ENCODE measurements at places on chromosomes 5 and 9. TPM values are rescaled to one million over a fixed set of nuclear protein-coding genes. Genes with fewer than 3 reads are reported as not detected.

Gene TTLL11
- total RNA-seq = 0.84 TPM

Gene PCDHGC4
- total RNA-seq = not detected

Gene FAT2
- total RNA-seq = not detected

Gene SV2C
- total RNA-seq = not detected

Gene ANKRD20A1
- total RNA-seq = 0.62 TPM

Gene GABRB2
- not detected for total RNA-seq

Gene INSL4
- total RNA-seq = not detected

Gene ERP44
- total RNA-seq = 9.5 TPM

Gene MYORG
- total RNA-seq = 1.1 TPM

Gene IRX1
- not detected for total RNA-seq

Gene AFAP1L1
- total RNA-seq = not detected

Gene SH3GL2
- not detected for total RNA-seq

Gene CDH18
- not detected for total RNA-seq

Gene VLDLR
- 8.6 TPM for total RNA-seq

Gene LIX1
- not detected for total RNA-seq

Gene SPDL1
- 26.5 TPM for total RNA-seq

Gene PCSK5
- total RNA-seq = 6.0 TPM

Gene ATP10B
- not detected for total RNA-seq

Gene ARL14EPL
- not detected for total RNA-seq

Gene DHFR
- total RNA-seq = 107 TPM

GRCh38 chr9:117156144-117156688 is 258.6 kb downstream of the ASTN2 start:
- H3K27ac ChIP-seq = no peak overlapping the region
- no peaks in the 10 kb centered on the region for H3K27me3 ChIP-seq
- H3K4me3 ChIP-seq = no peak overlapping the region

GRCh38 chr5:133050521-133050920 is 1.3 kb upstream of the HSPA4 start:
- peaks cover 21% of the 10 kb centered on the region for H3K36me3 ChIP-seq
- DNase-seq = no peak
- peak overlapping the region; percentile 99 for H3K27ac ChIP-seq
- H3K27me3 ChIP-seq = no peaks in the 10 kb centered on the region
- H3K4me1 ChIP-seq = peaks cover 37% of the 10 kb centered on the region

- no peaks in the 10 kb centered on the region for H3K4me1 ChIP-seq
- H3K4me3 ChIP-seq = no peak overlapping the region
- no peak for DNase-seq
Observed at GRCh38 chr9:81833563-81834345, 94.5 kb upstream of the SPATA31D4 start.

- H3K4me3 ChIP-seq = no peak overlapping the region
- peaks cover 12% of the 10 kb centered on the region for H3K27me3 ChIP-seq
- DNase-seq = no peak
- no peaks in the 10 kb centered on the region for H3K36me3 ChIP-seq
- no peak overlapping the region for H3K27ac ChIP-seq
- no peaks in the 10 kb centered on the region for H3K4me1 ChIP-seq
Observed at GRCh38 chr9:113705306-113705927, 170.7 kb upstream of the ZNF618 start.

GRCh38 chr5:32109236-32109635 is 64.9 kb downstream of the GOLPH3 start:
- no peak overlapping the region for H3K27ac ChIP-seq
- H3K36me3 ChIP-seq = peaks cover 16% of the 10 kb centered on the region
- DNase-seq = no peak
- H3K4me1 ChIP-seq = no peaks in the 10 kb centered on the region
- H3K4me3 ChIP-seq = no peak overlapping the region
- no peaks in the 10 kb centered on the region for H3K27me3 ChIP-seq

DNA sequence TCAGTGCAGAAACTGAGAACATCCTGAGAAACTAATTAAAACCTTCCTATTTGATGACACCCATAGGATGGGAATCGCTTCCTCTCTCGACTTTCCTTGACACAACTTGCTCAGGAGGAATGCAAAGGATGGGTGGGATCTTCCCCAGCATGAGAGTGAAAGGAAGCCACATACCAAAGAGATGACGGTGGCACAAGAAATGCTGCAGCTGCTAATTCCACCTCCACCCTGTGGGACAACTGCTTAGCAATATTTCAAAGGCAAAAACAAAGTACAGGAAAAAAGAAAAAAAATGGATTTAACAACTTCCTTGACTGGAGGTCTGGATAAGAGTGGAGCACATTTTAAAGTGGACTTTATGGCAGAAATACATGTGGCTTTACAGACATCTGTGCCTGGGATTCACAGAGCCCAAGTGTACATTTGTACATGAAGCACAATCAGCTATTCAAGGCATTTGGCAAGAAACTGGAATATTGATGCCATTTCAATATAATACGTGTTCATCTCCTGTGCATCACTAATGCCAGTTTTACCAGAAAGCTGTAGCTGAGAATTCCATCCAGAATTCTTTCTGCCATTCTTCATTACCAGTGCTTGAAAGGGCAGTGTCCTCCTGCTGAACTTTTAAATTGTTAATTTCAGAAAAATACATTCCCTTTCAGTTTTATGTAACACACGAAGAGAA is 359.2 kb upstream of the ACTBL2 start:
- no peak overlapping the region for H3K27ac ChIP-seq
- H3K4me3 ChIP-seq = no peak overlapping the region
- H3K4me1 ChIP-seq = no peaks in the 10 kb centered on the region
- no peak for DNase-seq

- no peak overlapping the region for H3K4me3 ChIP-seq
- H3K27me3 ChIP-seq = peaks cover 21% of the 10 kb centered on the region
- H3K36me3 ChIP-seq = no peaks in the 10 kb centered on the region
- peak overlapping the region; percentile 39 for H3K27ac ChIP-seq
Observed at GRCh38 chr9:74771262-74771585, 116.5 kb downstream of the TRPM6 start.

DNA sequence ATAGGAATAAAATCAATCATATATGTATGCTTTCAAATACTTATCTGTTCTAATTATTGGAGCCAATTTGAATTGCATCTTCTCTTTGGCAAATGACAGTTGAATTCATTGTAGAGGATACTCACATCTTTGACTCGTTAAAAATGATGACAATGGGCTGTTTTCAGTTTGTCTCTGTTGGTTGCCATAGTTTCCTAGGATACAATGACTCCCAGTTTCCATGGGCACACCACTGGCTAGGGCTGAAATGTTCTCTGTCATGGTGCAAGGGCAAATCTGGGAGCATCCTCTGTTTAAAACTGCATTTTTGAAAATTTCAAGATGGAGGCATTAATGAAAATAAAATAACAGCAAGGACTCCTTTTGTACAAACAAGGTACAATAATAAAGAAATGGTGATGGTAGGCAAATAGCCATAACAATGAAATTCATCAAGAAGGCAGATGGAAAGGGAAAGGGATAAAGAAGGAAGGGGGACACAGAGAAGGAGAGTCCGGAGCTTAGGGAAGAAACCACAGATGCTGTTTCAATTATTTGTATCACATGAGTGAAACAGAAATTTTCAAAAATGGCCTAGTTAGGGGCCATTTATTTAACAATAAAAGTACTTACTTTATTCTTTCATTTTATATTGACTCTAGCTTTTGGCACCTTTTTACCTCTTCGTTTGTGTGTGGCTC is 378.8 kb upstream of the SEMA6A start:
- peaks cover 2% of the 10 kb centered on the region for H3K27me3 ChIP-seq
- no peaks in the 10 kb centered on the region for H3K36me3 ChIP-seq
- H3K27ac ChIP-seq = no peak overlapping the region
- DNase-seq = no peak

DNA sequence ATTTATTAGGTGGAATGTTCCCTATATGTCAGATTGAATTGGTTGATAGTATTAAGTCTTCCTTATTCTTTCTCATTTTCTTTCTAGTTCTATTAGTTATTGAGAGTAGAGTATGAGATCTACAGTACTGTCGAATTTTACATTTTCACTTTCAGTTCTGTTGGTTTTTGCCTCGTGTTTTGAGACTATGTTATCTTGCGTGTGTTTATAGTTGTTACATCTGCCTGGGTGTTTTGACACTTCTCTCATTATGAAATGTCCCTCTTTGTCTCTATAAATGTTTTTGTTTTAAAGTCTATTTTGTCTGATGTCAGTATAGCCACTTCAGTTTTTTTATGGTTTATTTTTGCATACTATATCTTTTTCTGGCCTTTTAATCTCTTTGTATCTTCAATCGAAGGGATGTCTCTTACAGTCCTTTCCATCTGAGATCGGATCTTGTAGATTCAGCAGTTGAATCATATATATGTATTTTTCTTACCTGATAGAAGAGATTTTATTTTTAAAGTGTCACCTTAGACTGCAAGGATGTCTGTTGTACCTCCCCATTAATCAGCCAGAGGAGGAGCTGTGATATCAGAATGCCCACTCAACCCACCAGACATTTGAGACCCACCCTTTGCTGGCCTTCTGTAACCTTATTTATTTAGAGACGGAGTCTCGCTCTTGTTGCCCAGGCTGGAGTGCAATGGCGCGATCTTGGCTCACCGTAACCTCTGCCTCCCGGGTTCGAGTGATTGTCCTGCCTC is 20.7 kb downstream of the EHMT1 start:
- H3K27ac ChIP-seq = peak overlapping the region; percentile 79
- H3K4me1 ChIP-seq = peaks cover 47% of the 10 kb centered on the region
- DNase-seq = no peak
- H3K36me3 ChIP-seq = peaks cover 14% of the 10 kb centered on the region
- H3K27me3 ChIP-seq = no peaks in the 10 kb centered on the region

GRCh38 chr5:19917588-19918122 is 70.3 kb downstream of the CDH18 start:
- H3K27me3 ChIP-seq = no peaks in the 10 kb centered on the region
- no peaks in the 10 kb centered on the region for H3K36me3 ChIP-seq
- no peaks in the 10 kb centered on the region for H3K4me1 ChIP-seq
- H3K27ac ChIP-seq = no peak overlapping the region

- no peaks in the 10 kb centered on the region for H3K36me3 ChIP-seq
- no peak for DNase-seq
- H3K4me1 ChIP-seq = no peaks in the 10 kb centered on the region
- peaks cover 2% of the 10 kb centered on the region for H3K27me3 ChIP-seq
- no peak overlapping the region for H3K4me3 ChIP-seq
Observed at GRCh38 chr9:13508086-13508485, 228.6 kb upstream of the MPDZ start.

DNA sequence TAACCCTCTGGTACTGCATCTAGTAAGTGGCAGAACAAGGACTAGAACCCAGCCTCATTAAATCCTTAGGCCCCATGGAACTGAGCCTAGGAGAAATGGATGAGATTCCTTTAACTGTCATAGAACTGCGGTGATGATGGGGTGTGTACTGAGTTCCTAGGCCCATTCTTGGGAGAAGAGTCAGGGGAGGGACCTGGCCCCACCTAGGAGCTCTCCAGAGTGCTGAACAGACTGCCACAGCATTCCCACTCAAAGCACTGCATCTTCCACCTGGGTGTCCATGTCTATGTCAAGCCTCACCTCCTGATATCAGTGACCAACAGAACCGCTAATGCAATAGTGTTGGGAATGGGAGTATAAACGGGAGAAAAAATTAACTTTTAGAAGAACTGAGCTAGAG is 36.6 kb downstream of the TTLL11 start:
- peak; percentile 12 for DNase-seq
- H3K36me3 ChIP-seq = peaks cover 5% of the 10 kb centered on the region
- H3K27me3 ChIP-seq = no peaks in the 10 kb centered on the region
- H3K4me3 ChIP-seq = no peak overlapping the region
- no peak overlapping the region for H3K27ac ChIP-seq

GRCh38 chr5:26700759-26701384 is 337.5 kb downstream of the CDH9 start:
- no peaks in the 10 kb centered on the region for H3K27me3 ChIP-seq
- peak; percentile 35 for DNase-seq
- no peak overlapping the region for H3K27ac ChIP-seq

DNA sequence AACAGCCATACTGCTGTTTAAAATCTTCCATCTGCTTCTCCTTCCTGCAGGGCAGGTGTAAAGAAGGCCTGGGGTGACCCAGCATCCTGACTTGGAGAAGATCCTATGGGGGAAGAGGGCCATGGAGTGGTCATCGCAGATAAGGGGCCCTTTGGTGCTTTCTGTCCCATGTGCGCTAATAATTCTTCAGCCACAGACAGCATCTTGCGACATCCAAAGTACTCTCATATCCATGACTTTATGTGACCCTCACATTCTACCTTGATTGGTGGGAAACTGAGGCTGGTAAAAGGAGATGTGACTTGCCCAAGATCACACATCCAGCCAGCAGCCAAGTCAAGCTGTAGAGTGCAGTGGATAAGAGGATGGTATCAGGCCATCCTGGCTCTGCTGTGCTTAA is 44.3 kb upstream of the HAND1 start:
- no peaks in the 10 kb centered on the region for H3K36me3 ChIP-seq
- peaks cover 1% of the 10 kb centered on the region for H3K4me1 ChIP-seq
- H3K4me3 ChIP-seq = no peak overlapping the region

- H3K4me3 ChIP-seq = no peak overlapping the region
- H3K27ac ChIP-seq = no peak overlapping the region
- no peaks in the 10 kb centered on the region for H3K4me1 ChIP-seq
- peaks cover 4% of the 10 kb centered on the region for H3K27me3 ChIP-seq
- DNase-seq = no peak
Observed at GRCh38 chr5:116562669-116563068, 12.0 kb downstream of the SEMA6A start.

GRCh38 chr9:133682818-133683585 is 46.8 kb downstream of the DBH start:
- H3K27ac ChIP-seq = peak overlapping the region; percentile 96
- peak; percentile 18 for DNase-seq
- no peaks in the 10 kb centered on the region for H3K36me3 ChIP-seq
- no peaks in the 10 kb centered on the region for H3K27me3 ChIP-seq
- H3K4me3 ChIP-seq = peak overlapping the region; percentile 77

DNA sequence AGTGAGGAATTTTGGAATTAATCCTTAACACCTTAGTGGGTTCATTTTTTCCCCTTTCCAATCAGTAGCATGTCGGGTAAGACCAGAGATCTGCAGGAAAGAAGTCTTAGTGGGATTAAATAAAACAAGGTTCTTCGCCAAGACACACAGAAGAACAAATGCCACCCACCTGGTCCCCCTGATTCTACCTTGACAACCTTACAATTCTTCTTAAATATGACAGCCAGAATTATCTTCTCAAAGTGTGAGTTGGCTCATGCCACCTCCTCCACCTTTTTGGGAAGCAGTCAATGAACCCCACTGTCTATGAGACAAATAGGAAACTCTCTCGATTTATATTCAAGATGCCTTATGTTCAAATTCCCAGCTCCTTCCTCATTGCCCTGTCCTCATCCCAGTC is 105.1 kb downstream of the BRINP1 start:
- peaks cover 3% of the 10 kb centered on the region for H3K27me3 ChIP-seq
- no peak overlapping the region for H3K4me3 ChIP-seq
- H3K27ac ChIP-seq = no peak overlapping the region
- DNase-seq = no peak

DNA sequence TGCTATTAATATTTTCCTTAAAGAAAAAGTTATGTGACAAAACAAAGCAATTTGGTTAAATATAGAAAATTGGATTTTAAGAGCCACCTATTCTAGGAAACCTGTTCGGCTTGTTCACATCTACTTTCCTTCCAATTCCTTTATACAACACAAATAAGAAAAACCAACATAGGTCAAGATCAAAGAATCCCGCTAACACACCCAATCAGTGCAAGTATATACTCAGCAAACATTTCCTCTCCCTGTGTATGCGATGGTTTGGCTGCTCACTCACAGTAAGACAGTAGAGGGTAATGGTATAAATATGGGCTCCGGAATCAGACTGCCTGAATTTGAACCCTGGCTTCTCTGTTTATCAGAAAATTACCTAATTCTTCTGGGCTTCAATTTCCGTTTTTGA is 757.5 kb upstream of the ZNF608 start:
- H3K36me3 ChIP-seq = no peaks in the 10 kb centered on the region
- no peak overlapping the region for H3K27ac ChIP-seq
- no peaks in the 10 kb centered on the region for H3K4me1 ChIP-seq
- no peaks in the 10 kb centered on the region for H3K27me3 ChIP-seq
